ENCODE measurements at places on chromosomes 6 and 20.

GRCh38 chr20:32157611-32158010 lies 48.1 kb downstream of the TM9SF4 start:
- DNase-seq, result no peak

DNA sequence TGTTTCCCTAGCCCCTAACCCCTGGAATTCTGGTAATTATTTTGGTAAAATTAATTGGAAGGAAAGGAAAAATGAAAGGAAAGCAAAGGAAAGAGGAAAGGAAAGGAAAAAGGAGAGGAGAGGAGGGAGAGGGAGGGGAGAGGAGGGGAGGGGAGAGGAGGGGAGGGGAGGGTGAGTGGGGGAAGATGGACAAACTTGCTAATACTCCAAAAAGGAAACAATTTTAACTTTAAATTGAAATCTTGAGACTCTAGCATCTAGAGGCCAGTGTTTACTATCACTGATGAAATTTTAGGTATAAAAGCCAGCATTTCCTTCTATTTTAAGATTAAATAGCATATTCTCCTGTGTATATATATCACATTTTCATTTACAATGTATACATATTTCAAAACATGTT lies 156.5 kb downstream of the COL12A1 start:
- no peak for DNase-seq

DNA sequence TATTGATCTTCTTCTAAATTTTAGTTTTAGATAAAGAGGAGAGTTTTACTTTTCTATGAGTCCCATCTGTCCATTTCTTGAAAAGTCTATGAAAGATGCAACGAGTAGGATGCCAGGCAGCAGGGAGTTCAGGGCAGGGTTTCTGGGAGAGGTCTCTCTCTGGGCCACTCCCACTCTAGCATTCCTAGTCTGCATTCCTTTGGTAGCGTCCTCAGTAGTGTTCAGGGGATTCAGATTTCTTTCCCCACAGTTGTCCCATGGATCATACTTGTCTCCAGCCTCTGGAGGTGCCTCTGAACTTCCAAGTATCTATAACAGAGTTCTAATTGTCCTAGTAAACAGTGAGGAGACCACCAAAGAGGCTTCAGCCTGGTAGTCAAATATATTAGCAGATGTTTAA lies 225.3 kb downstream of the RIMS1 start:
- DNase-seq, result no peak

GRCh38 chr6:56002336-56002735 lies 126.9 kb upstream of the BMP5 start:
- no peak for DNase-seq

DNA sequence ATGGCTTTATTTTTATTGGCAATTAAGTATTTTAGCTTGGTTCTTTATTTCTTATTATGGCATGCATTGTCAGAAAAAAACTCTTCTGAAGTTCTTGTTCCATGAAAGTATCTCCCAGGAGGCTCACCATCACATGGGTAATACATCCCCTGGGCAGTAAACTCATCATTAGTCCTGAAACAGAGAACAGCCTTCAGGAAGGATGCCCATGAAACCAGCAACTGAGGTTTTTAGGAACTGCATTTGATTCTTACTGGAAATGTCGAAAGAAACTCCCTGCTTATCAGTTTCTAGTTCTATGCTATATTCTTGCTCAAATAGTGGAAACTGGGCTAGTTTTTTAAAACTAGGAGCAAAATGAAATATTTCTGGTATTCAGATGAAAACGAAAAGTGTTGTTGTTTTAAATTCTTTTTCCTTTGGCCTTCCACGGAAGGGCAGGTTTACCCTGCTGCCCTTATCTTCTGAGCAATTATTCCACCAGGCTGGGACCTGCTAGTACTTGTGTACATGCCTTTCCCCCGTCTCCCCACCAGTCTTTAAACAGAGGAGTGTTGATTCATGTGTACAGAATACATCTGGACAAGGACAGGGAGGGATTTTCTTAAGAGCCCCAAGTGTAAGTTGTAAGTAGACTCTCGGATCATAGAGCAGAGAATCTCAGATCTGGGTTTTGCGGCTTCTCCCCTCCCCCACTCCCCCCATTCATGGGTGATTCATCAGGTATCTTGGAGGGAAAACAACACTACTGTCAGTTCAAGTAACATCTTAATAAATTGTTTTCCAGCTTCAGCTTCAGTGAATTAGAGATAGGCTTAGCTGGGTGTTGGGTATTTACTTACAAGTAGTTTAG lies 81.5 kb downstream of the RTN4IP1 start:
- DNase-seq, result no peak

- DNase-seq, result no peak
These were observed 32.2 kb upstream of the ASXL1 start for GRCh38 chr20:32325706-32326503.

DNA sequence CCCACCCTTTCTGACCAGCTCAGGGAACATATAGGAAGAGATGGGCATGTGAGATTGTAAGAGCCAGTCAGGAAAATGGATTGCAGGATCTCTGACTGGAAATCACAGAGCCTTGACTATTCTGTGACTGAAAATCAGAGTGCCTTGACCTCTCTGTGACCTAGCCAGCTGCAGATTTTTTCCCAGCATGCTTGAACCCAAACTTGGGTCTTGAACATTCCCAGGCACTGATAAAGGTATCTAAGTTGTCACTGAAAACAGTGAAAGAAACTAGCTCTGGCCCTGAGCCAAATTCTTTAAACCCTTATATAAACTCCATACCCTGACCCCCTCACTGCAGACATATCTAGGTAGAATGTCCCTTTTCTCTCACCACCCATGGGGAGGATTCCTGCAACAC lies 2.3 kb upstream of the ZNF165 start:
- no peak for DNase-seq

DNA sequence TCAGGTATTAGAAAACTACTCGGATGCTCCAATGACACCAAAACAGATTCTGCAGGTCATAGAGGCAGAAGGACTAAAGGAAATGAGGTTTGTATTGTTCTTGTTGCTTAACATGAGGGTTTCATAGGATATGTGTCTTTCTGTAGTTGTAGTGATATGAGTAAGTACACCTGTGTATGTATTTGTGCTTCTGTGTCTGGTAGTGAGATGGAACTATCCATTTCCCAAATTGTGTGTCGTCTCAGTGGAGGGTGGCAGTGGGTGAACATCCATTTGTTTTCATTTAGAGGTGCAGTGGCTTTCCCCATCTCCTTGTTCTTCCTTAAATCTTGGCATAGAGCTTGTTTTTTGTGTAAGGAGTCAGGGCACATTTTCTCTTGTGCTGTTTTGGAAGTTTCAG lies 8.2 kb downstream of the ASXL1 start:
- DNase-seq, result no peak

- DNase-seq, result no peak
These were observed 25.2 kb upstream of the SGK1 start for GRCh38 chr6:134343066-134343465.

GRCh38 chr6:85449818-85450759 lies at the start of gene NT5E:
NT5E (plus strand) TSS chr6:85450083; CDS start chr6:85450140, 57 bp downstream.
- DNase-seq, result peak; percentile 83

GRCh38 chr20:4795394-4795793 lies 73.7 kb downstream of the PRND start:
- peak; percentile 85 for DNase-seq

DNA sequence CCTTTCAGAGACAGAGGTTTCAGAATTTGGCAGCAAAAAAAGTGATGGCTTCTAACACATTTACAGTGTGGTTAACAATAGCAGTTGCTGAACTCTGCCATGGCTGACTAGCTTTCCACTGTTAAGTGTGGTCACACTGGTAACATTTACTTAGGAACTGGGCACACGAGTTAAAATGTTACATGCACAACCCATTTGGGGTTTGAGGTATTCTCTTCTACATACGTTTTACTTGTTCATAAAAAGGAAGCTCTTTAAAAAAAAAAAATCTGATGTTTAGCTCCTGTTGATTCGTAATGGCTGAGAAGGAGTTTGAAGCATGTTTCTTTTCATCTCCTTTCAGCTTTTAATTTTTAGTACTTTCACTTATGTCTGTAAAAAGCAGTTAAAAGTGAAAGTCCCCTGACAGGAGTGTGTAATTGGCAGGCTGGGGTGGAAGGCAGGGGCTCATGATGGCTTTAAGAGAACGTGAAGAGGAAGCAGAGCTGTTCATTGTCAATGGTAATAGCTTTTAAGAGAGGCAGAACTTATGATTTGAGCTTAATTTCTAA lies 245.9 kb downstream of the FARS2 start:
- no peak for DNase-seq

- no peak for DNase-seq
These were observed 145.2 kb downstream of the COL21A1 start for GRCh38 chr6:56102216-56102615.

GRCh38 chr6:169861431-169862042 lies 110.1 kb downstream of the ERMARD start:
- DNase-seq, result peak; percentile 19

GRCh38 chr20:22819112-22819511 lies 216.0 kb upstream of the SSTR4 start:
- no peak for DNase-seq

Data from activated CD8-positive, alpha-beta memory T cell treated with anti-CD3 and anti-CD28 coated beads, Interleukin-2, amount 10 ng/mL, durations not matched to agents 7 days and 5 days (primary cell).